ENCODE measurements at places on chromosomes 12 and 14.
A peak's percentile ranks its signal among the peaks of the same experiment; 100 is the strongest.

DNA sequence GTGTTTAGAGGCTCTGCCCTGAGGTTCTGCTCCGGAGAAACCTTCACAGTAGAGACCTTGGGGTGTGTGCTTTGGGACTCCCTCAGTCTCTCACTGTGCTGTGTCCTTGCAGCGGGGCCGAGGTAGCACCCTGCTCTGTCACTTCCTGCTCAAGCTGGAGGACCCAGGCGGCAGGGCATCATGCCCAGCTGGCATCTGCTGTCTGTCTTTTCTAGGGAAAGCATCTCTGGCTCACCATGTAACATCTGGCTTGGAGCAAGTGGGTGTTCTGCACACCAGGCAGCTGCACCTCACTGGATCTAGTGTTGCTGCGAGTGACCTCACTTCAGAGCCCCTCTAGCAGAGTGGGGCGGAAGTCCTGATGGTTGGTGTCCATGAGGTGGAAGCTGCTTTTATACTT lies 124.5 kb downstream of the ESRRB start:
- DNase-seq, result no peak

DNA sequence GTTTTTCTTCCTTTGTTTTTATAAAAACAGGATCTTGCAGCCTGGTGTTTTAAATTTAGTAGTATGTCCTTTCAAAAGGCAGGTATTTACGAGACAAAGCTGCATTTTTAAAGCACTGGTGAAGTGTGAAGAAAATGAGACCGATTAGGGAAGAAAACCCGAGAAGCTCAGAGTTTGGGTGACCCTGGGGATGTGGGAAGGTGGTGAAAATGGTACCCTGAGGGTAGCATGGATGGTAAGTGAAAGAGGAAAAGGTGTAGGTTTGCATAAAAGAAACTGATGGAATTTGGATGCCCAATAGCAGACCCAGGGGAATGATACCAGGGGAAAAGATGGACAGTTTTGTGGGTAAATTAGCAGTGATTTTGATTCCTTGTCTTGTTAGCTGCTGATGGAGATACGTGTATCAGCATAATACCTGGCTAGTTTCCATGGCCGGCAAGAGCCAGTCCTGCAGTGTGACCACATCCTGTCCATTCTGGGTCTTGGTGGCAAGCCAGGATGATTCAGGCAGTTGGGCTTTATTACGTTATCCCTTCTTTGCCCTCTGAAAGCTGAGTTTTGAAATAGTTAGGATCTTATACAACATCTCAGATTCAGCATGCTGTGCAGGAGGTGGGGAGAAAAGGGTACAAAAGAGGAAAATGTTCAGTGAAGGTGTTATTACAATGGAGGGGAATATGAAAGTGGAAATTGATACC lies 8.9 kb downstream of the BICD1 start:
- no peak for DNase-seq

DNA sequence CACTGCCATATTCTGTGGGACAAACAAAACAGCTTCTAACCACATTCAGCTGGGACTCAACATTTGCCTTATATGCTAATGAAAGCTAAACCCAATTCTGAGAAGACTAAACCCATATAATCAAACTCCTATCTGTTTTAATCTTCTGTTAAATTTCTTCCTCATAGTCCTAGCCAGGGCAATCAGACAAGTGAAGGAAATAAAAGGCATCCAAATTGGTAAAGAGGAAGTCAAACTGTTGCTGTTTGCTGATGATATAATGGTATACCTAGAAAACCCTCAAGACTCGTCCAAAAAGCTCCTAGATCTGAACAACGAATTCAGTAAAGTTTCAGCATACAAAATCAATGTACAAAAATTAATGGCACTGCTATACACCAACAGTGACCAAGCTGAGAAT lies 157.1 kb downstream of the PHLDA1 start:
- DNase-seq, result no peak

- no peak for DNase-seq
Observed at GRCh38 chr14:37057776-37058175, 114.6 kb downstream of the SLC25A21 start.

GRCh38 chr12:26976687-26977086 lies 37.5 kb downstream of the TM7SF3 start:
- DNase-seq, result no peak

- no peak for DNase-seq
Observed at GRCh38 chr12:131815131-131815530, 13.1 kb upstream of the MMP17 start.

DNA sequence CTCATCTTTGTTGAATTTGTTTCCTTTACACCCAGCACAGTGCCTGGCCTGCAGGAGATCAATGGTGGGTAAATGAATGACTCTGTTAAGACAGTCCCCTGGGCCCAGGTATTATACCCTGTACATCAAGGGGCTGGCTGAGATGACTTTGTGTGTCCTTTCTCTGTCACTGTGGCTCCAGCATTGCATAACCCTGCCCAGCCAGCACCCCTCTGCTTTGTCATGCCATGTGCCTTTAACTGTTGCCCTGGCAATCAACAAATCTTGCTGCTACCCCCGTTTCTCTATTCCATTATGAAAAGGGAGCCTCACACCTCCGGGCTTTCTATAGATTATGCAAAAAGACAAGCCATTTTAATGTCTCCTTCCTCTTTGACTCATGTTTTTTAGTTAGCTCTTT lies 7.6 kb upstream of the FLVCR2 start:
- no peak for DNase-seq

DNA sequence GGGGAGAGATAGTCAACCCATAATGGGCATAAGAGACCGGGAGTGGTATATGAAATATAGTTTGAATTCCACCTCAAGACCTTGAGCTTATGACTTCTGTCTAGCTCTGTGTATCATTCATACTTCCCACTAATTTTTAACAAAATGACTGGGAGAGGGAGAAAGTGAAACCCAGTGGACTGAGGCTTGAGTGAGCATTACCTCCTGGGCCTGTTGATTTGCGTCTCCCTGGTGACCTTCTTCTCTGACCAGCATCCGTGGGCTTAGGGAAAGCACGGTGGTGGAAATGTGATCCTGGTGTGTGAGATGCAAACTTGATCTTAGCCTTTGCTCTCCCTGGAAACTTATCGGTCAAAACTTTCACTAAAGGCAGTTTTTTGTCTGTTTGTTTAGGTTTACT lies 207.9 kb upstream of the BCL2L14 start:
- DNase-seq, result no peak

DNA sequence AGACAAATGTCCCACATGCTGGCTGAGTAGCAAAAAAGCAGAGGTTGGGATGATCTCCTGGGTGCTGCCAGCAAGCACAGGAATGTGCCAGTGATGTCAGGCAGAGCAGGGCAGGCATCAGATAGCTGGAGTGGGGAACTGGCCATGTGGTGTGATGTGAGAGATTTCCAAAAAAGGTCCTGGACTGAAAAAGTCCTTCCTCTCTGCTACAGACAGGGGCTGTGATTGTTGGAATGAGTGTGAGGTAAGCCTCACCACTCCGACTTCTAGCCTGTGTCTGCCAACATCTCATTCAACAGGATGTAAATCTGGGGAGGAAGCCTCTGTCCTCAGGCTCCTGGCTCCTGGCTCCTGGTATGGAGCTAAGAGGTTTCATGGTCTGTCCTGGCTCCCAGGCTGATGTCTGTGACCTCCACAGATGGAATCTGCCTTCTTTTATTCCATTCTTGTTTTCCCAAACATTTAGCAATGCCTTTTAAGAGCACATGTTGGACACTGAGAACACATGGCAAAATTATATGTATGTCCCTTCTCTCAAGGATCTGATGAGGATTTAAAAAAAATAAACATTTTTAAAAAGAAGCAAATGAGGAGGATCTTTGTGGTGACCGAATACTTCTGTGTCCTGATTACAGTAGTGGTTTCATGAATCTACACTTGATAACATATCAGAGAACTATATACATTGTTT lies 50.1 kb upstream of the STK38L start:
- no peak for DNase-seq

DNA sequence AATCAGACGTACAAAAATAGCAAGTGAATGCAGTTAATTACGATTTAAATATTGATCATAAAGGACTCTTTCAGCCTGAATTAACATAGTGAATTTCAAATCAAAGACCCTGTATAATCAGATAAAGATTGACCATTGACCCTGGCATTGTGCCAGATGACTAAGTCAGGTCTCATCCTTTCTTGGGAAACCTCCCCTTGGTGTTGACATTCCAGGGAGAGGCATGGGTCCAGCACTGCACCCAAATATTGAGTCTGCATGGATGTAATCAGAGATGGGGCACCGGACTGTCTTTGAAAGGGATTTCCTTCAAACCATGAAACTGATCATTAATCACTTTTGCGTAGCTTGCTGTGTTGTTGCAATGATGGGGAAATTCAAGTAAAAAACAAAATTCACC lies 1138.2 kb downstream of the BCL11B start:
- no peak for DNase-seq

- DNase-seq, result no peak
Observed at GRCh38 chr12:114316076-114316475, 89.9 kb downstream of the TBX5 start.

- DNase-seq, result peak; percentile 17
Observed at GRCh38 chr12:62466018-62466593, 520 bp upstream of the MON2 start.

GRCh38 chr14:76324133-76324532 lies 51.8 kb upstream of the ESRRB start:
- DNase-seq, result no peak

GRCh38 chr12:19641235-19642080 lies 202.2 kb downstream of the AEBP2 start:
- DNase-seq, result no peak

- DNase-seq, result no peak
Observed at GRCh38 chr12:66620688-66621087, 58.2 kb downstream of the GRIP1 start.

GRCh38 chr14:100135073-100135472 lies 24.4 kb downstream of the DEGS2 start:
- DNase-seq, result no peak

DNA sequence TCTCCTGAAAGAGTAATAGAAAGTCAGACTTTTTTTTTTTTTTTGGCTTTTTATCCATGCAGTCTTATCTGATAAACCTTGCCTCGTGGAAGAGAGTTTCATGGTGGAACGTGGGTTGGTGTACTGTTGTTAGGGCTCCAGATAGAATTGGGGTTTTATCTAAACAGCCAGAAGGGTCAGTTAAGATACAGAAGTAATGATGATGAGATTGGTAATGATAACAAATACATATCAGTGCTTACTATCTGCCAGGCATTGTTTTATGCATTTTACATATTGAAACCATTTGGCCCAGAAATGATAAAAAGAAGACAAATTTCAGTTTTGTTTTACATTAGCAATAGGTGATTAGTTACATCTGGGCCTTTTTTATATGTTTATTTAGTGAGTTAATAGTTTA lies 372.8 kb upstream of the PRICKLE1 start:
- no peak for DNase-seq

- DNase-seq, result peak; percentile 35
Observed at GRCh38 chr14:92613008-92613658, 99.6 kb downstream of the RIN3 start.

DNA sequence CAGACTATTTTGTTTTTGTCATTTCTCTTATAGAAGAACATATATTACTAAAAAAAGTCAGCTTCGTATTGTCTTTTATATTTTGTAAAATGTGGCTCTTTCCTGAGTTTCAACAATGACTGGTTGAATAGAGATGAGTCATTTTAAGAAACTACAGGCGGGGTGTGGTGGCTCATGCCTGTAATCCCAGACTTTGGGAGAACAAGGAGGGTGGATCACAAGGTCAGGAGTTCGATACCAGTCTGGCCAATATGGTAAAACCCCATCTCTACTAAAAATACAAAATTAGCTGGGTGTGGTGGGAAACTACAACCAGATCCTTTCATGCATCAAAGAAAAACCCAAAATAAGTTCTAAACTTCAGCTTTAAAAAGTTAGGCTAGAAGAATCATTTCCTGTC lies 28.8 kb downstream of the HECTD4 start:
- no peak for DNase-seq

DNA sequence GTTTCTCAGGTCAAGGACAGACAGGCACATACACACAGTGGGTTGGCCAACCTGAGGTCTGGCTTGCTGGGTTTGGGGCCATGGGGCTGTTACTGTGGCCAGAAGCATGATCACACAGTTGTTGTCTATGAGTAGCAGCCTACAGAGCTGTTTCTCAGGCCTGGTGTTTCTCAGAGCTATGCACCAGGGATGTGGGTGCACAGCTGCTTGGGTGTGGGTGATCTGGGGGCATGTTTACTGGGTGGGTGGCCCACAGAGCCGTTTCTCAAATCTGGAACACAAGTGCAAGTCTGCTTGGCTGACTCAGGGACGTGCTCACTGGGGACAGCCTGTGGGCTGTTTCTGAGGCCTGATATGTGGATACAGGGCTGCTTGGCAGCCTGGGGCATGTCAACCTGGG lies 23.1 kb upstream of the PALS1 start:
- DNase-seq, result no peak

DNA sequence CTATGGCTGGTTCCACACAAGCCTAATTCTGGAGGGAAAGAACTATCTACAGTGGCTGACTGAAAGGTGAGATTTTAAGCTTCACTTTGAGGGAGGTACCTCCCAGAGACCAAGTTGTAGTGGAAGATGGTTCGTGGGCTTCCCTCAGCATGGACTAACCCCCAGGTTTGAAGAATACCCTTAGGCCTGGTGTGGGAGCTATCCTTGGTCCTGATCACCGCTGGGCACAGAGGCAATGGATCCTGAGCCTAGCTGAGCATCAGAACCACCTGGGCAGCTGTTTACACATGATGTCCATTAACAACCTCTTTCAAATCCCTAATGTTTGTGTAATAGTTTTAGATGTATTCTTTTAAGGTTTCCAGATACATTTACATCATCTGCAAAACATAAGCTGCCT lies 10.3 kb downstream of the DAO start:
- no peak for DNase-seq

GRCh38 chr12:28958553-28959195 lies 190.4 kb upstream of the FAR2 start:
- no peak for DNase-seq

DNA sequence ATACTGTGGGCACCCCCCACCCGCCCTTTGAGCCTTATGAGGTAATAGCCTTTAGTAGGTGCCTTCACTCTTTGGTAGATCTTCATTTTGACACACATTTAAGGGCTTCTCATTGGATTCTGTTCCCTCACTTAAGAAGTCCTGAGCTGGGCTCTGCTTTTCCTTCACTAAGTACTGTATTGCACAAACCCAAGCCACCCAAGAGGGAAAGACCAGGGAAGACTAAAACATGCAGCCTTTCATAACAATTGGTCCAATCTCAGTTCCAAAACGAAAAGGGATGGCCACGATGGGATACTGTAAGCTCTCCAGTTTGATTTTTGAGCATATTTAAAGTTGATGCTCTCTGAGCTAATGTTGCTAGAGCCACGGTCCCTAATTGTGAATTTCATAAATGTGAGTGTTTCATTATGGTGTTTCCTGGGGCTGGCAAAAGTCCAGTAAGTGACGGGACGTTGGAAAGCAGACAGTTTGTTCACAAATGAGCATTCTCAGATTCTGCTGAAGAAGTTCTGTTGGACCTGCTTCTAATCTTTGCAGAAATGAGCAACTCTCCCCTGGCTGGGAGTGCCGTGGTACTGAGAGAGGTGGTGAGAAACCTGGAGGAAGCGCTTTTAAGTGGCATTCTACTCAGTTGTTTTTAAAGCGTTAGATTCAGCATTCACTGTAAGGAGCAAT lies 9.4 kb downstream of the SSPN start:
- no peak for DNase-seq
